GM06990 (cell line): ENCODE measurements at places on chromosomes 7 and 10.

DNA sequence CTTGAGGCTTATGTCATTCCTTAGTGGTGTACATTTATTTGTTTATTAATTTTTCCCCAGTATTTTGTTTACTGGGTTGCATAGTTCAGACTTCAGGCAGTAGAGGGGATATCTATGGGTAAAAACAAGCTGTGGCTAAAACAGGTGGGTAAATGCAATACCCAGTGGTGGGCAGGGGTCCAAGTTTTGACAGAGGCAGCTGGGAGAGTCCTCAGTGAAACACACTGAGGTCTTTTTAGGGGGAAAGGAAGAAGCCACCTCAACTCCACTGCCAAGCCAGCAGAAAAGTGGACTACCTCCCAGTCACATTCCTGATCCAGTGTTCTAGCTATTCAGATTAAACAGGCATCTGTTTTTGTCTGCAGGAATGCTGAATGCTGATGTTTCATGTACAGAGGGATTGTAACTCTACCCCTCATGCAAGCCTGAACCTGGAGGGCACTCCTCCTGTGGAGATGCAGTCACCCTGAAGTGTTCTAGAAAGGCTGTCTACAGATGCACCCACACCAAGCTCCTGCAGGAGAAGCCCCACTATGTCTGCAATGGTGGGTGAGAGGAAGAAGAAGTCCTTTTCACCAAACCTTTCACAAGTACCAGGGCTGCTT, 757.8 kb downstream of the INHBA start:
- DNase-seq: no peak

GRCh38 chr10:8705415-8705814, 650.9 kb downstream of the GATA3 start:
- no peak for DNase-seq

DNA sequence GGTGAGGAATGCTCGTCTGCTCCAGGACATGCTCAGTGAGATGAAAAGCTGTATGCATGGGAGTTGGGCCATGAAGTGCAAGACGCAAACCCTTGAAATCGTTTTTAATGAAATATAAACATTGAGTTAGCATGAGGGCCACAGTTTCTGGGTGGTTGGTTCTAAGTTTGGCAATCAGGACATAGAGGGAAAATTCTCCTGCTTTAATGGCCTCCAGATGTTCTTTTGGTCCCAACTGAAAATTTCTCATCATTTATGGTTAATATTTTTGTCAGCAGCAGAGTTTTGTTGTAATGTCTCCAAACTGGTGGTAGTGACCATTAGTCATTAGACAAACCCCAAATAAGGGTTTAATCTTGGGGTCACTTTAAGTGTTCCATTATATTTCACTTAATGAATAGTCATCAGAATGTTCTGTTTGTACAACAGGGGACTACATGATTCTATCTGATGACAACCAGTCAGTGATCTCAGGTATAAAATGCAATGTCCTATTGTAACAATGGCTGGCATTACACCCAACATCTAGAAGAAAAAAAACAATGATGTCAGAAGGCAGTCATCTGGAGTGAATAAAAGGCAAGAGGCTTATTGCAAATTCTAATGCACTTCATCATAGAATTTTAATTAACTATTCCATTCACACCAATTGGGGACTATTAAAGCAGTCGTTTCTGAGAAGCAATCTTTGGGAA, 197.4 kb downstream of the JCAD start:
- no peak for DNase-seq

- DNase-seq: no peak
Measured at GRCh38 chr7:82141427-82141826, 302.1 kb downstream of the CACNA2D1 start.

GRCh38 chr7:107170051-107170915, 1.5 kb downstream of the HBP1 start:
- no peak for DNase-seq

DNA sequence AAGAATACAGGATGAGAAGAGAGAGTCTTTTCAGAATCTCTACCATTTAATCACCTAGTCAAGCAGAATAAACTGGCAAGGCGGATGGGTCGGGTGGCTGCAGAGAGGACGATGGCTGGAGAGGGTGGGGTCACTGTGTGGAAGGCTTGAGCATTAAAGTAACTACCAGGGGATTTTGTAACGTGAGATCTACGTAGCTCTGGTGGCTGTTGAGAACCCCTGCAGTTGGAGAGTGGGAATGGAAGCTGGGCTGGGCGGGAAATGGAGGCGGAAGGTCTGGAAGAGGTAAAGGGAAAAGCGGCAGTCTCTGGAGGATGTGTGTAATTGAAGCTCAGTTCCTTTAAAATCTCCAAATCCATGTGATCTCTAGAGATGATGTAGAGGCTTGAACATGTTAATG, 135.0 kb downstream of the GATA3 start:
- no peak for DNase-seq

DNA sequence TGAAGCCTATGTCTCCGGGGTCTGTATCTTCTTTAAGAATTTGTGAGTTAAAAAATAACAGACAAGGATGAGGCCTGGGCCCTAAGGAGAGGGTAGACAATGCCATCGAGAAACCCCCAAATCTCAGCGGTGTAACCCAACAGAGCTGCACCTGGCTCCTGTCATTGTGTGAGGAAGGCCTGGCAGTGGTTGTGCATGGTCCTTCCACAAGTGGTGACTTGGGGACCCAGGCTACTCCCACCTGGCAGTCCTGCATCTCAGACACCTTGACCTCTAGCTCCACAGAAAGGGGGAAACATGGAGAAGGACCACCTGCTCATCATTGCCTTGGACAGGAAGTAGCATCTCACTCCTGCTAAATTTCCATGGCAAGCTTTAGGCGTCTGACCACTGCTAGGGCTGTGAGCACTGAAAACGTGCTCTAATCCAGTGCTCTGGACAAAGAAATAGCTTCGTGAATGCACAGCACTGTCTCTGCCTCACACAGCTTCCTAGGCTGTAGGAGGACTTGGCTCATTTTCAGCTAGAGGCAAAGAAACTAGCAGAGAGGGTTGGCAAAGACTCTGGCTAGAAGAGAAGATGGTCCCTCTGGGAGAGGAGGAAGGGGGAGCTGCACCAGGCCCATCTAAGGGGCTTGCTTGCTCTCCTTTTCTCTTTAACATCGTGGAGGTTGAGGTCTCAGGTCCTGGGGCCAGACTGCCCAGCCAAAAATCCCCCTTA, 273.9 kb upstream of the ZMIZ1 start:
- DNase-seq: no peak

GRCh38 chr10:24349379-24350001, 140.6 kb downstream of the KIAA1217 start:
- no peak for DNase-seq

DNA sequence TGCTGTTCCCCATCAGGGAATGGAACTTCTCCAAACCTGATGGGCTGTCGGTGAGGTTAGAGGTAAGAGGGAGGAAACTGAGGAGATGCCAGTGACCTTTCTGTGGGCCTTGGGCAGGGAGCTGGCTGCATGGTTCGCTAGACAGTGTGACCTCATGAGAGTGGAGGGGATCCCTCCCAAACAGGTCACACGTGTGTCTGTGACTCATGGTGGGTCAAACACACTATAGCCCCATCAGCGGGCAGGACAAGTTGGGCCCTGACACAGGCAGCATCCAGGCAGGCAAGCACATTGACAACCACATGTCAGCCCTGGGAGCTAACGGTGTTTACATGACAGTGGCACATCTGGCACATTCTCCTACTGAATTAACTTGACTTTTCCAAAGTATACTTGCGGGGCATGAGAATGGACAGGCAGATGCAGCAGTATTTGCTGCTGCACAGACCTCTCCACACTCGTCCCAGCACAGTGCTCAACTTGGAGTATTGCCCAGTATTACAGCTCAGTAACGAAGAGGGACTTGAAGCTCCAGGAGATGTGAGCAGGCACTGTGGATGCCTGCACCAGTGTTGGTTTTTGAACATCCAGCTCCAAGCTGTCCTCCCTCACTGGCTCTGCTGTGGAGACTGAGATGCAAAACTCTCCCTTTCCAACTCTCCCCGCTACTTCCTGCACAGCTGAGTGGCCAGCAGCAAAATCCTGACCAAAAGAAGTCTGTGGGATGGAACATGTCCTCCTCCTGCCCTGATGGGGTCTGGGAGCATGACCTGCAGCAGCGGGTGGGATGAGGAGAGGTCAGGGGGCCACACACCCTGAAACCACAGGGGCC, 199.6 kb downstream of the WDR37 start:
- DNase-seq: no peak

- DNase-seq: no peak
Measured at GRCh38 chr7:34165466-34165865, 260.1 kb downstream of the BMPER start.

DNA sequence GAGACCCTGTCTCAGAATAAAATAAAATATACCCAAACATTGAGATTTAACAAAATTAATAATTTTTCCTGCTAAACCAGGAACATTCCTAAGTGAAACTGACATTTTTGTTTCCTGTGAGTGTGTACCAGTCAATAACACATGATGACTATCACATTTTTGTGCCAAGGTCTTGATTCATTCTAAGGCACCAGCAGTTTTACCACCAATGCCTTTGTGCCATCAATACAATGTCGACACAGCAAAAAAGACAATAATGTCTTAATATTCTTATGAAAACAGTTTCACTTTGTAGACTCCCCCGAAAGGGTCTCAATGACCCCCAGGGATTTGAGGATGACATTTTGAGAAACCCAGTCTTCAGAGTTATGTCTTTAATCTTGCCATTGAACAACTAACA, 7.2 kb upstream of the CADPS2 start:
- DNase-seq: no peak

DNA sequence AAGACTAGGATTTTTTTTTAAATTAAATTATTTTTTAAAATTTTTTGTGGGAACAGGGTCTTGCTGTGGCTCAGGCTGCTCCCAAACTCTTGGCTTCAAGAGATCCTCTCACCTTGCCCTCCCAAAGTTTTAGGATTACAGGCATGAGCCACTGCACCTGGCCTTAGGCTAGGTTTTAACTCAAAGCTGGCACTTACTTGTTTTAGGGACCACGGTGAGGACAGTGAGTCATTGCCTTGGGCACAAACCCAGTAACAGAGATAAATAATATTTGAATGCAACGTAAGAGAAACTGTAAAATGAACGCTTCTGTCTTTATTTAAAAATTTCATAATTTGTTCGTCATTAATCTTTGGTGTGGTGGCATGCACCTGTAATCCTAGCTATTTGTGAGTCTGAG, 96.6 kb downstream of the GATA3 start:
- DNase-seq: no peak

- no peak for DNase-seq
Measured at GRCh38 chr7:20440472-20441105, 109.9 kb downstream of the ITGB8 start.

GRCh38 chr7:115178835-115179234, 256.9 kb downstream of the MDFIC start:
- no peak for DNase-seq

DNA sequence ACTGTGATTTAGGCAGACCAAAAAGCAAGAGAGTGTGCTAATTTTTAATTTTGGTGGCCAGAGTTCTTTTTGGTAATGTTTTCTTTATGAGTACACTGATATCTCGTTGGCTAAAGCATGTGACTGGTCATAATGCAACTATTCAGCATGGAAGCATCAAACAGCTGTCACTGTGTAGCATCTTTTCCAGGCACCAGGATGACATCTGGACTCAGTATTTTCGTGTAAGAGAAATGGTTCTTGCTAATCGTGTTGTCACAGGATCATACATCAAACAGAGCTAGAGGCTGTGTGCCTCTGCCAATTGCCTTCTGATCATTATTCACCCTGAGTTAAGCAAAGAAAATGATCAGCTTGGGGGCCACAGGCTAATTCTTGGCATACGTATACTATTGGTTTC, 118.9 kb downstream of the SND1 start:
- DNase-seq: no peak

DNA sequence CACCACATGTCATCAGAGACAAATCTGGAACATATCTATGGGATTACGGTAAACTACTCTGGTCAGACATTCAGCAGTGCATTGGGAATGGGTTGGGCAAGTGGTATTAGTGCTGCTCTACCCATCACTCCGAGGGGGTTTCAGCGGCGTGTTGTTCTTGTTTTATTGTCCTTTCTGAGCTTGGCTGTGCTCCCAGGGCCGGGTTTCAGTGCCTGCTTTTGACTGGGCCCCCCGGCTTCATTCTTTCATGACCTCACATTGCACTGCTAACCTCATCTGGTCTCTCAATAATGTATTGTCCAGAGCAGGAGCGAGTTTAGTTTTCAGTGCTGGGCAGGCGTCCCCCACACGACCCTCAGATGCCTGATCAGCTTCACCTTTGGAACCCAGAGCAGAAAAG, 364.6 kb downstream of the PAXIP1 start:
- DNase-seq: no peak

DNA sequence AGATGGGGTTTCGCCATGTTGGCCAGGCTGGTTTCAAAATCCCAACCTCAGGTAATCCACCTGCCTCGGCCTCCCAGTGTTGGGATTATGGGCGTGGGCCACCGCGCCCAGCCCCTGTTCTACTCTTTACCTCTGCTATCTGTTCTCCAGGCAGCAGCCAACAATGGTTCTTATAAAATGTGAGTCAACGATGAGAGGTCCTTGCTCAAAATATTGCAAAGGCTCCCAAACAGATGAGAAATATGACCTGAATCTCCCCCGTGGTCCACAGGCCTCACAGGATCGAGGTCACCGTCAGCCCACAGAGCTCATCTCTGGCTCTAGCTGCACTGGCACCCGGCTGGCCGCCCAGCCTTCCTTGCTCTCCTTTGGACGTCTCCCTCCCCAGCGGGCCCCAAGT, 62.0 kb upstream of the EGFR start:
- DNase-seq: no peak

- no peak for DNase-seq
Measured at GRCh38 chr10:109178591-109178990, 744.7 kb downstream of the XPNPEP1 start.

DNA sequence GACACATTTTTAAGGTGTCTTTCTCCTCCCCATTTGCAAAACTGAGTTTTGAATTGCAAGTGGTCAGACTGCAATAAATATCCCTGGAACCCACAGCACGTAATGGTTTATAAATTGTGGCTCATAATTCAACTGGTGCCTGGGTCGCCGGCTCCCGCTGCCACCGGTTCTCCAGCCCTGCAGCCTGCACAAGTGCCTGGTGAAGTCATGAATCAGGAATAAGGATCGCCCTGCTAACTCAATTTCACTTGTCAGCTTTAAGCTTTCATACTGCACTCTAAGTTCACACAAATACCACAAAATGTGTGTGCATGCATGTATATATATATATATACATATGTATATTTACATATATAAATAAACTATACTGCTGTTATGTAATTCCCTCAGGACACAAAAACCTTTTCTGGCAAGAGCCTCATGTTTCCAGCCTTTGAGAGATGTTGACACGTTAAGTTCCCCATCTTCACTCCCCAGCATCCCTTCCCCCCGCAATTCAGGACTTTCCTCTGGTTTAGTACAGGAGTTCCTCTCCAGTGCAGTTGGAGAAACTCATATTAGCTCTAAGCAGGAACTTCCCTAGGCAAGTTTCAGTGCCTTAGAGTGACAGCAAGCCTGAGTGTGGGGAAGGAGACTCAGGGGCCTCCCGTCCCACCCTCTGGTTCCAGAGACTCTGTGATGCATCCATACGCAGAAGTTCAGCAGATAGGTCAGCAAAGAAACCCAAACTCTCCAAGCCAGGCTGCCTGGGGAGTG, 129.2 kb upstream of the UNC5B start:
- DNase-seq: no peak
